ENCODE measurements at places on chromosomes 5 and 9.

- no peak for DNase-seq
Observed at GRCh38 chr5:17075236-17075635, 139.1 kb upstream of the MYO10 start.

- DNase-seq, result no peak
Observed at GRCh38 chr9:114261026-114261425, 61.9 kb upstream of the ORM1 start.

- no peak for DNase-seq
Observed at GRCh38 chr9:16449076-16449730, 421.3 kb downstream of the BNC2 start.

- DNase-seq, result no peak
Observed at GRCh38 chr5:151085517-151086041, 4.7 kb upstream of the TNIP1 start.

DNA sequence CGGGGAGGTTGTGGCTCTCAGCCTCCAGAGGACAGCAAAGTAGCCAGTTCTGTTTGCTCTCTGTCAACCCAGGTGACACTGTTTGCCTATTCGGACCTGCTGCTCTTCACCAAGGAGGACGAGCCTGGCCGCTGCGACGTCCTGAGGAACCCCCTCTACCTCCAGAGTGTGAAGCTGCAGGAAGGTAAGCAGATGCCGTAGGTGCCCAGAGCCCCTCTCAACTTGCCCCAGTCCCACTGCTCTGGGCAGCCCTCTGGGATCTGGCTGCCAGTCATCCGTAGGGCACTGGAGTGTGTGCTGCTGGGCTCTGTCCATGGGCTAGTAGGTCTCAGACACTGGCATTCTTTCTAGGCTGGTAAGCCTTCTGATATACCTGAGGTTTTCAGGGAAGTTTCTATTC, 59.3 kb downstream of the RGS3 start:
- no peak for DNase-seq

DNA sequence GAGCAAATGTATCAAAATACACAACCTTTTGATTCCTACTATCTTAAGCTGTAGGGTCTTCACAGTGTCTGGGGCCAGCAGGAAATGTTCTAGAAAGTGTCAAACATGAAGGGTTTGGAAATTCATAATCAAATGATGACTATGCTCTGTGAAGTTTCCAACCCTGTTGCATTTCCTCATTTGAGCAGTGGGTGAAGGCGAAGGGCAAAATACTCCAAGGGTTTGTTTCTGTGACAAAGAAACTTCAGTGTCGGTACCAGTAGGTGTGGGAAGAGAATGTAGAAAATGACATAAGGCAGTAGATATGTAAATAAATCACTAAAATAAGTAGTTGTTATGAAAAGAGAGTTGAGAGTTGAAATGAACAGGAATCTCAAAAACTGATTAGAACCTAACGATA, 576 bp downstream of the ALDOB start:
- DNase-seq, result no peak

GRCh38 chr5:175501759-175502158, 23.4 kb downstream of the SFXN1 start:
- DNase-seq, result no peak

GRCh38 chr9:133742849-133743444, 4.8 kb upstream of the SARDH start:
- DNase-seq, result no peak

DNA sequence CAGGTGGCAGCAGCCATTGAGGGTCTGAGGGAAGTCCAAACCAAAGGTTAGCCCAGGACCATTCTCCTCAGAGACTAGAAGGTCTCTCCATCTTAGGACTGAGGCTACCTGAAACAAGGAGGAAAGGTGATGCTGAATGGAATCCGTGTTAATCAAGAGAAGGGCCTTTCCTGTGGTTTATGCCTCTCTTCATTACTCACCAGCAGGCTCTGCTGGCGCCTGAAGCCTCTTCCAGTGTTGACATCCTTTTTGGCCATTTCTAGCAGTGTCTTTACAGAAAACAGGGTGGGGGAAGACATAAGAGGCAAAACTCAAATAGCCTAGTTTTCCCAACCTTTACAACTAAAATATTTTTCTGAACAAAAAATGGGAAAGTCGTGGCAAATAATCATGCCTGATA, 98.0 kb downstream of the ENC1 start:
- DNase-seq, result no peak

DNA sequence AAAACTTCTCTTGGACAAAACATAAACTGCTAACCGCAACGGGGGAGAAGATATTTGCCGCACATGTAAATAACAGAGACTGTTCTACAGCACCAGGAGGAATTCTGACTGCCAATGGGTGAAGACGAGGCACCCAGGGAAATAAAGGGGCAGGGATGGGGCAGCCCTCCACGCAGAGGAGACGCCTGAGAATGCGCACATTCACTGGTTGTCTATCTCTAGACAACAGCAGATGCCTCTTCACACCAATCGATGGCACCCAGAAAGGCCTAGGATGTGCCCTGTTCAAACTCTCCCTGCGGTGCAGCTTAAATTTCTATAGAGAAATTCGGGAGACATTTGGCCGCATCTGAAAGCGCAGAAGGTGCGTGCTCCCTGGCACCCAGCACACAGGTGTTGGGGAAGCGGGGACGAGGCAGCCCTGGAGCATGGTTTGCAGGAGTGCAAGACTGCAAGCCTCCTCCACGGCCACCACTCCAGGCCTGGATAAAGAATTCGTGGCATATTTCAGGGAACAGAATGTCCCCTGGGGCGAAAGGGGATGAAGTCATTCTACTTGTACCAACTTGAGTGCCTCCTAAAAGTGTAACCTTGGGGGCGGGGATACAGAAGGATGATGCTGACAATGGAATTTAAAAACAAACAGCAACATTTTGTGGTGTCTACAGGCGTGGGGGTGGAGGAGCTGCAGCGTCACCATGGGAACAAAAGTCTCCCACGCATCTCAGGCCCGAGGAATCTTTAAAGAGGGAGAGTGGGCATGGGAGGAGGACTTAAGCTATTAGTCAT, 6.3 kb upstream of the IRX2 start:
- peak; percentile 64 for DNase-seq

GRCh38 chr9:100011062-100011681, 87.6 kb downstream of the ERP44 start:
- peak; percentile 30 for DNase-seq

DNA sequence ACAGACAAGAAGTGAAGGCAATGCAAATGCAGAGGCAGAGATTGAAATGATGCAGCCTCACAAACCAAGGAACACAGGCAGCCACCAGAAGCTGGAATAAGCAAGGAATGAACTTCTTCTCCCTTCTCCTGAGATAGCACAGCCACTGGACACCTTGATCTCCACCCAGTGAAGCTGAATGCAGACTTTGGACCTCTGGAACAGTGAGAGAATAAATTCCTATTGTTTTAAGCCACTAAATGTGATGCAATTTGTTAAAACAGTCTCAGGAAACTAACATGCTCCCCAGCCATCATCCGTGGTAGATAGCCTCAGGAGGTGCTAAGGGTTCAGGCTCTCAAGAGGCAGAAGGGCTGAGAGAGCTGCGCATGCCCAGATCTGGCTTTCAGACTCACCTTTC, 512.2 kb upstream of the ZNF608 start:
- no peak for DNase-seq

- DNase-seq, result no peak
Observed at GRCh38 chr5:102049517-102049916, 246.6 kb downstream of the SLCO4C1 start.

DNA sequence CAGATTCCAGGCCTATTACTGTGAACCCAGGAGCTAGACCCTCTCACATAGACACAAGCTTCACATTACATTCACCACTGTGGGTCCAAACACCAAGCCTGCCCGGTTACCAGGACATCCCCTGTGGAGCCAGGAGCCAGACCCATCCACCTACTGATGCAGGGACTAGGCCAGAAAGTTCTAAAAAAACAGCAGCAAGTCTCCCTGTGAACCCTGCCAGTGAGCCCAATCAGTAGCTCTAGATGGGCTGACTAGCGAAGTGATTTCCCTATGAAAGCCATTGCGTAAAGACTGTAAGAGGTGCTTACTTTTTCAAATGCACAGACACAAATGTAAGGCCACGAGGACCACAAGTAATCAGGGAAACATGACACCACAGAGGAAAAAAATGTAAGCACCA, 352.3 kb downstream of the TMEM161B start:
- DNase-seq, result no peak

DNA sequence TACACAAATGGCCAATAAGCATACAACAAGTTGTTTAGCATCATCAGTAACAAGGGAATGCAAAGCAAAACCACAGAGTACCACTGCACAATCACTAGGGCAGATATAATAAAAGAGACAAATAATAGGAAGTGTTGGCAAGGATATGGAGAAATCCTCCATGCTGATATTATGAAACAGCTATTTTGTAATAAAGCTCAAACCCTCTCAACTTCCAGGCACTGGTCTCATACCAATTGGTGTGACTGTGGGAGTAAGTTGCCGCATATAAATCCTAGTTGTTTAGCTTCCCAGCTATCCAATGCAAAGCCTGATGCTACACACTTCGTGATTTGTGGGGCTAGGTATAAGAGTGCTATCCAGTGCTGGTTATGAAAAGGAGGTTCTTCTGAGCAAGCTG, 88.6 kb downstream of the SMIM23 start:
- DNase-seq, result no peak

- peak; percentile 94 for DNase-seq
Observed at GRCh38 chr5:111735583-111736270, 21.3 kb downstream of the NREP start.

GRCh38 chr9:15142878-15143534, 164.0 kb downstream of the TTC39B start:
- peak; percentile 40 for DNase-seq

GRCh38 chr5:153799466-153799865, 239.2 kb downstream of the FAM114A2 start:
- DNase-seq, result no peak

DNA sequence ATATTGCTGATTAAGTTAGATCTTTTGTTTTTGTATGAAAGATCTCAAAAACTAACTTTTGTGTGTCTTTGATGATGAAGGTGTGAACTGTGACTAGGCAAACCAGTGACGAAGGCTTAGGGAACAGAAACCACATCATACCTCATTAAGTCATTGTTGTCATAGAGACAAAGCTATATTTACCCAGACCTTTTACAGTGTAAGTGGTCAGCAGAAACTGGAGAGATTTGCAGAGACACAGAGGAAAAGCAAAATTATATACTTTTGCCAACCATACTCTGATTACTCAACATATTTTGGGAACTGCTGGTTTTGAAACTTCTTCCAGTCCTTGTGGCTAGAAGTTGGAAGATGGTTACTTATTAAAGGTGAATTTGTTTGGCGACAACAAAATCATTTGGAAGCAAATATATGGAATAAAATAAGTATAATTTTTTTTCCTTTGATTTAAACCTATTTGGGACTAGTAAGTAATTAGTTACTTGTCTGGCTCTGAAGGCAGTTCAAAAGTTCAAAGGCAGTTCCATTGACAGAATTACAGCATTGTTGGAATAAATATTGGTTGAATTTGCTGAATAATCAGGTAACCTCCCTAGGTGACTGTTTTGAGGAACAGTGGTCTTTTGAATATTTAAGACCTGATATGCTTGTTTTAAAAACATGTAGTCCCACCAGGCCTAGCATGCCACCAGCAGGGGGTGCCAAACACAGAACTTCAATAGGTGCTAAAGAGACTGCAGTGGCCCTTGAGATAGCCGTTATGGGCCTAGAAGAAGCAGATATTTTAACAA, 103.8 kb downstream of the RPS23 start:
- DNase-seq, result peak; percentile 37

DNA sequence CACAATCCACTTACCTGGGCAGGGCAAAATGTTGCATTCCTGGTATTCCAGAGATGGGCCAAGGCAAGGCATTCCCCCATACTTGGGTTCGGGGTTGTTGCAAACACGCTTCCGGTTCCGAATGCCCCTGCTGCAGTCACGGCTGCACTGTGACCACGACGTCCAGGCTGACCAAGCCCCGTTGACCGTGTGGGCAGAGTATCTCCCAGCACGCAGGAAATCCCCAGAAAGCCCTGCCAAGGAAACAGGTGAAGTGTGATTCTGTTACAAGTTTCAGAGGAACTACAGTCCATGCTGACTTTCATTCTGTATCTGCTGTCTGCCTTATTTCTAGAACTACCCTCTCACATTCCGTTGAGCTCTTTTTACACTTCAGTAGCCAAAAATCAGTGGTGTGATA, 483.0 kb downstream of the SEMA5A start:
- DNase-seq, result no peak

DNA sequence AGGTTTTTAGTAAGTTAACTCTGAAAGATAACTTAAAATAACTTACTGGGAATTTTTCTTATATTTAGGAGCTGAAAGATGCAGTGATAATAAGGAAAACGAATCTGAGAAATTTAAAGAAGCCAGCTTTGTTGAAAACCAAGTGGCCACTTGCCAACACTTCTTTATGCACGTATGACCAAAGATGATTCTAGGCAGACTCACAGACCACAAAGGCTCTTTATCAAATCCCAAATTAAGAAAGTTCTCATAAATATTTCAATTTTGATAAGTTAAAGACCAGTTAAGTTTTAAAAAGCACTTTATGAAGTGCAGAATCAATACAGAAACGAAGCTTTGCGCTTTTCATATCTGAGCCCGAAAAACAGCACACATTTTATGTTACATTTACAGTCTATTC, 1.5 kb downstream of the AFF4 start:
- DNase-seq, result no peak

DNA sequence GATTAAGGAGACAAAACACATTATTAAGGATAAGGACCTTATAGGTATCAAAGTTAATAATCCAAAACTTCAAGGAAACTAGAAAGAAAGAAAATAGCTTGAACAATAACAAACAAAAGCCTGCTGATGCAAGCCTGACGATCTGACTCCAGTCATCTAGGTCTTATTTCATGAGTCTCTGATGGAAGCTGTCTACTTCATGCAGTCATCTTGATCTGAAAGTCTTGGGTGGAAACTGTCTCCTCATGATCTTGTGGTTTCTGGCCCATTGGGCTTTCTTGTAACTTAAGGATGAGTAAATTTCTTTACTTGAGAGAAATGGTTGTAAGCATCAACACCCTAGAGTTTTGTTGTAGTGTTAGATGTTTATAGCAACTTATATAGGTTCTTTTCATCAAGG, 20.6 kb upstream of the PSIP1 start:
- no peak for DNase-seq

GRCh38 chr5:38831909-38832308, 13.9 kb upstream of the OSMR start:
- DNase-seq, result no peak

DNA sequence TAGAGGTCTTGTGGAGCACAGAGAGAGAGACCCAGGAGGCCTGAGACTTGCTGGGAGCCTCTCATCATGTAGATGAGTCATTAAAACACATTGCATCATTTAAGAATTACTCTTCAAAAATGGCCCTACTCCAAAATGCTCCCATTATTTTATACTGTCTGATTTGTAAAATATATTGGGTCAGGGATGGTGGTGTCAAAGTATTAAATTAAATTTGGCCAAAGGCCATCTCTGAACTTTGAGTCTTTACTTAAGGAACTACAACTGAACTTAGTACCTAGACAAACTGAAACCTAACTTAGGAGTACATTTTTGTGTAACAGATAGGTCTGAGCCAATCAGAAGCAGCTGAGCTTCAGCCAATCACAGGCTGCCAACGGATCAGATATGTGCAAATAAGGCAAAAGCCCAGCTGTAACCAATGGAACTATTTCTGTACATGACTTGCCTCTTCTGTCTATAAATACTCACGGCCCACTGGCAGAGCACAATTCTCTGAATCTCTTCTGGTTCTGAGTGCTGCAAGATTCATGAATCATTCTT, 657.2 kb downstream of the TLE1 start:
- DNase-seq, result peak; percentile 86

GRCh38 chr9:92607773-92608172, 62.2 kb downstream of the IPPK start:
- DNase-seq, result peak; percentile 42

GRCh38 chr9:3032898-3033297, 189.0 kb upstream of the PUM3 start:
- DNase-seq, result no peak
